ENCODE measurements at places on chromosomes 16 and 17.
A peak's percentile ranks its signal among the peaks of the same experiment; 100 is the strongest.

DNA sequence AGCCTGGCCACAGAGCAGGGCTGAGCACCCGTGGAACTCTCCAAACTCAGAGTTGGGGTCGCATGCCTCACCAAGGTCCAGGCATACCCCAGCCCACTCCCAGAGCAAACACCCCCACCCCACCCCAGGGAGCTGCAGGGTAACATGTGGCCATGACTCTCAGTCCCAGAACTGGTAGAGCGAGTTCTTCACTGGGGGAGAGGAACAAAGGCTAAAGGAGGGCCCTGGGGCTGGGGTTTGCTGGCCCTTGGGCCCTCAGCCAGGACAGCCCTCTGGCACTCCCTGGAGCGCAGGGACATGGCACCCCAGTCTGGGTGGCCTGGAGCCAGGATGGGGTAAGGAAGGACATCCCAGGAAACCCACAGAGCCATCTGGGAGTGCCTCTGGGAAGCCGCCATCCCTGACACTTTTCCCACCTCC lies 4.2 kb downstream of the HID1 start:
- no peak for DNase-seq

GRCh38 chr17:81460856-81461460 lies 51.6 kb downstream of the ACTG1 start:
- no peak for DNase-seq

DNA sequence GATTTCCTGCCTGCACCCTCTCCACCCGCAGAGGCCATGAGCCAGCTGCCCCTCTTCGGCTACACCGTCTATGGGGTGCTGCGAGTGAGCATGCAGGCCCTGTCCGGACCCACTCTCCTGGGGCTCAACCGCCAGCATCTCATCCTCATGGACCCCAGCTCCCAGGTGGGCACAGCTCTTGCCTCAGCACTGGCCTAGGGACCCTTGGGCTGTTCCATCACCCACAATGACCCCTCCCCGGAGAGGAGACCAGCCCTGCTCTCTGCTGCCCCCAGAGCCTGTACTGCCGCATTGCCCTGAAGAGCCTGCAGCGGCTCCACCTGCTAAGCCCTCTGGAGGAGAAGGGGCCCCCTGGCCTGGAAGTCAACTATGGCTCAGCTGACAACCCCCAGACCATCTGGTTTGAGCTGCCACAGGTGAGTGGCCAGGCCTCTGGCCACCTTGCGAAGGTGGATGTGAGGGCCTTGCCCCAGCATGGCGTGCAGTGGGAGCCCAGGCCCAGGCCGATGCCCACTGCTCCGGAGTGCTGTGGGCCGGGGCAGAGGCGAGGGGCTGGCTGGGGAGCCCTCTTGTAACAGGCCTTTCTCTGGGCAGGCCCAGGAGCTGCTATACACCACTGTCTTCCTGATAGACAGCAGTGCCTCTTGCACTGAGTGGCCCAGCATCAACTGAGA lies 7.3 kb upstream of the SMIM5 start:
- peak; percentile 86 for DNase-seq

GRCh38 chr17:17528696-17529652 lies 32.8 kb upstream of the RASD1 start:
- DNase-seq, result no peak

- DNase-seq, result no peak
Observed at GRCh38 chr17:49728425-49728824, 20.7 kb upstream of the SLC35B1 start.

DNA sequence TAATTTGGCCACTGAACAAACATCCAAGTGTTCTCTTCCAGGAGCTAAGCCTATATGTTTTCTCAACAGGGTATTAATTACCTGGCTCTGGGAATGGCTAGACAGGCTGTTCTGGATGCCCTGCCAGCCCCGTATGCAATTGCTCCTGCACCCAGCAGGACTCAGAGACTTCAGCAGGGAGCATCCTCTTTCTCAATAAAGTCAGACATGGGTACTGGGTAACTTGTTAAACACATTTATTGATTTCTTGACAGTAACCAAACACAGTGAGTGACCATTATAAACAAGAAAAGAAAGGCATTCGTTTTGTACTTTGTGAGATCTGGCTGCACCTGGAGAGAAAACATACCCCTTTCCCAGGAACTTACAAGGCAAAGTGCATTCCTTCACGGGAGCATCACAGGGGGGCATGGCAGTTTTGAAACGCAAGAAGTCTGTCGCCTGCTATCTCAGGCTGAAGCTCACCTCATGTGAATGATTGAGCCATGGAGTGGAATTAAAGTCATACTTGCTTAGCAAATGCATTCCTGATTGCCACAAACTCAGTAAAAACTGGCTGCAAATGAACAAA lies 369.8 kb downstream of the UTP18 start:
- peak; percentile 25 for DNase-seq

GRCh38 chr17:39981207-39981741 lies 667 bp downstream of the PSMD3 start:
- no peak for DNase-seq

- DNase-seq, result peak; percentile 78
Observed at GRCh38 chr16:81006211-81006812, 373 bp downstream of the CMC2 start.

DNA sequence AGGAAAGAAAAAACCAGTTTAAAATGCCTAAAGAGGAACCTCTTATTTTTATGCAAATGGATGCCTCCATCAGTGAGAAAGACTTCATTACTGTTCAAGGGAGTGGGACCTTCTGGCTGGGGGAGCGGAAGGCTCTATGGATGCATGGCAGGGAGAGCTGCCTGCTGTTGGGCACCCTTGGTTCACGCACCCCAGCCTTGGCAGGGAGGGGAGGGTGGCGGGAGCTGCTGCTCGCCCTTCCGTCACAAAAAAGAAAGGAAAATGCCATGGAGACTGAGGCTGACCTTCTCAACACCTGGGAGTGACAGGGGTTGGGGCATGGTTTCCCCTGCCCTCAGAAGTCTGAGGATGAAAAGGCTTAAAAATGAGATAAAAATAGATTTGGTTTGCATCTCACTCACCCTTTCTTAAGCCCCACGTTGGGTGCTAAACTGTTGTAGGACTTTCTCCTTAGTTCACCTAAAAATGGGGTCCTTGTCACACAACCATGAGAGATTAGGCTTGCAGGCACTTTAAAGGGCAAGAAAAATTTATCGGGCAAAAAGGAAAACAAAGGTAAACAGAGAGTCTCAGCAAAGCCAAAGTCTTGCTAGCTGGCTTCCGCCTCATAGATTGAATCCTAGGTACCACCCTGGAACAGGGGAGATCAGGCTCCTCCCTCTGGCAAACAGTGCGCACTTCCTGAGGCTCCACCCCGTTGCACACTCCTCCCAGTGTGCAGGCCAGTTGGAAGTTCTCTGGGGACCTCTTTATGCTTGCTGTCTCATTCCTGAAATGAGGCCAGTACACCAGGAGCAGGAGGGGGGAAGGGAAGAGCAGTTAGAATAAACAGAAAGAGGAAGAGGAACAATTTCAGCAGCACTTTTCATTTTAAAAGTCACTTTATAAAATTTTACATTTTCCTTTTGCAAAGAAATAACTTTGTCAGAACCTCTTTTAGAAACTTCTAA lies 31.6 kb downstream of the PHKB start:
- DNase-seq, result no peak

GRCh38 chr17:15966183-15966878 lies 21.4 kb downstream of the ADORA2B start:
- DNase-seq, result peak; percentile 93

GRCh38 chr17:65359016-65359415 lies 202.4 kb downstream of the AXIN2 start:
- DNase-seq, result peak; percentile 97

GRCh38 chr17:1558401-1558800 lies 4.2 kb downstream of the PITPNA start:
- DNase-seq, result no peak

- DNase-seq, result no peak
Observed at GRCh38 chr17:73623247-73623646, 21.0 kb downstream of the SDK2 start.

GRCh38 chr16:81923296-81923695 lies 88.0 kb downstream of the SDR42E1 start:
- peak; percentile 37 for DNase-seq

GRCh38 chr17:36863131-36863530 lies 74.1 kb upstream of the LHX1 start:
- DNase-seq, result no peak

DNA sequence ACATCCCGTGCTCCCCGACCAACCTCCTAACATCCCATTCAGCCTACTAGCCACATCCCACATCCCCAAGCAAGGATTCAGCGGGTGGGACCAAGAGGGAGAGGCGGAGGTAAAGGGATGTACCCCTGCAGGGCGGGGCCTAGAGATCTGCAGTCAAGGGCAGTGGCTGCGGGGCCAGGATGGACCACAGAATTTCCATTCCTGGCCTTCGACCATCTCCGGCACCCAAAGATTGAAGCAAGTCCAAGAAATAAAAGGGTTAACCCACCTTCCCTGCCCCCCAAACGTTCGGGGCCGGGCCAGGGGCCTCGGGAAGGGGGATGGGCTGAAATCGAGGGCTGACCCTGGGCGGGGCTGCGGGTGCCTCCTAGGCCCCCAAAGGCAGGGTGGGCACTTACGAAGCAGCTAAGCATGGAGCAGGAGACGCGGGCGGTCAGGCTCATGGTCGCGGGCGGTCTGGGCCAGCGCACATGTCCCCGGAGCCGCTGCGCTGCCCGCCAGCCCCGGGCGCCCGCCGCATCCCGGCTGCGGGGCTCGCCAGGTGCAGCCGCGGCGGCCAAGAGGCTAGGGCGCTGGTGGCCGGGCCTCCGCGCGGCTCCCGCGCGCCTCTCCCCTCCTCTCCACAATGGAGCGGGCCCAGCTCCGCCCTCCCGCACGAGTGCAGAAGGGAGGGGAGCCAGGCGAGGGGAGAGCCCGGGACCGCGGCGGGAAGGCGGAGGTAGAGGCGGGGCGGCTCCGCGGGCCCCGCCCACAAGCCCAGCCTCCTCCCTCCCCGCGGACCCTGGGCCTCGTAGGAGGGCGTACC lies at the start of gene MTMR4:
Gene MTMR4, minus strand, starts transcription at position 674 of the 805 bp plus-strand sequence. Its CDS starts 231 bp downstream, at position 443.
- peak; percentile 96 for DNase-seq

- DNase-seq, result no peak
Observed at GRCh38 chr16:1965396-1966001, 873 bp upstream of the RPS2 start.

DNA sequence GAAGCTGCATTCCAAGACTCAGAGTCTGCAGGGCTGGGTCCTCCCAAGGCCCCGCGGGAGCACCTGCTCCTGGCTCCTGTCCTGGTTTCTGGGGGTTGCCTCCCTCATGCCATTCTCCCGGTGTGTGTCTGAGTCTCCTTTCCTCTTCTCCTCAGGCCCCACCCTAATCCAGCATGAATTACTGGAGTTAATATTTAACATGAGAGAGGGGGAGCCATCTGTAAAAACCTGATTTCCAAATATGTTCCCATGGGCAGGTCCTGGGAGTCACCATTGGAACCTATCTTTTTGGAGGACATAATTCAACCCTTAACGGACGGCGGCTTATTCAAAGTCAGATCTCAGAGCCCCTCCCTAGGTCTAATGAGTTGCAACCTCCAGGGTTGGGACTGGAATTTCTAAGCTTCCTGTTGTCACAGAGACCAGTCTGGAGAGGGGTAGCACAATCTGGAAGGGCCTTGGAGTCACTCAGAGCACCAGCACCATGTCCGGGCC lies 5.4 kb downstream of the C17orf99 start:
- DNase-seq, result peak; percentile 93

DNA sequence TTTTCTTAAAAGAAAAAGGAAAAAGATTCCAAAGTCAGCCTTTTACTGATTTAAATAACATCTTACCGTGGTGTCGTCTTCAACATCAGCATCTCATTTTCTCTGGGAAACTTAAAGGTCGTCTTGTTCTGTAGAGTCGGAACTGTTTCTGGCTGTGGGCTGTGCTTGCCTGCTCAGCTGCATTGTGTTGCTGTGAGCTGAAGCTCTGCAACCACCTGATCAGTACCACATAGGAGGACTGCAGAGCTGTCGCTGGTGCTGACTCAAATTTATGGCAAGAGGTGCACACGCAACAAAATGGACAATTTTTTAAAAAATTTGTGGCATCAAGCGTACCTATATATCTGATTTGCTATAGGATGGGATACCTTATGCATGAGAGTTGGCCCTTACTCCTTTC lies at the start of gene OMG:
Gene OMG, minus strand, starts transcription at position 150 of the 400 bp plus-strand sequence. CDS start 908 bp downstream, outside the sequence.
- no peak for DNase-seq

GRCh38 chr17:58615768-58616659 lies 75.8 kb downstream of the TEX14 start:
- DNase-seq, result no peak

GRCh38 chr16:55824473-55825000 lies 8.4 kb downstream of the CES1 start:
- DNase-seq, result no peak

- DNase-seq, result peak; percentile 77
Observed at GRCh38 chr17:2215616-2216364, 87.8 kb downstream of the SMG6 start.

- DNase-seq, result peak; percentile 76
Observed at GRCh38 chr16:87653234-87653633, 50.9 kb downstream of the JPH3 start.

DNA sequence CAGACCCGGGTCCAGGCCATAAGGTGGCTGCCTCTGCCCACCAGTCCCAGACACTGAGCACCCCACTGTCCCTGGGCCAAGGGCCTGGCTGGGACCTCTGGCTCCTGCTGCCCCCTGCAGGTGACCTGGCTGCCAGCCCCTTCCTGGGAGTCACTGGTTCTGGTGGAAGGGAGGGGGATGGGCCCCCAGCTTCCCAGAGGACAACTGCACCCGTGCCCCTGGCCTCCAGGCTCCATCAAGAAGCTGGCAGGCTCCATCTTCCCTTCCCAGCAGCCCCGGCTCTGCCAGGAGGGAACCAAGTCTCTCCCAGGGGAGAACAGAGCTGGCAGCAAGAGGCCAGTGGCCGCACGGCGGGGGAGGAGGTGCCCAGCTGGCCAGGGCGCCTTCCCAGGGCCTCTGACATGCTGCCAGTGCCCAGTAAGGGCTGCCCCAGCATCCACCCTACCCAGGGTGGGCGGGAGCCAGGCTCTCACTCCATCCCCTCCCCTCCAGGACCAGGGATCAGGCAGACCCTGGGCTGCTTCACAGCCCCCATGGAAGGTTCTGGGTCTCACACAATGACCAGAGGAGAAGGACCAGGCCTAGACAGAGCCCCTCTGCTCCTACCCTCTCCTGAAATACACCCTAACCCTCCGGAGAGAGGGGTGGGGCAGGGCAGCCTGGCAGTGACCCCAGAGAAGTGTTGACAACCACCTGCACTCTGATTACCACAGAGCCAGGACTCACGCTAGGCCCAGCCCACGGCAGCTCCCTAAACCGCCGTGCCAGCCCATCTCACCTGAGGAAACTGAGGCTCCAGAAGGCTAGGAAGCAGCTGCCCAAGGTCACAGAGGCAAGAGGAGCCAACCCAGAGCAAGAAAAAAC lies 3.6 kb downstream of the CLUH start:
- peak; percentile 85 for DNase-seq

DNA sequence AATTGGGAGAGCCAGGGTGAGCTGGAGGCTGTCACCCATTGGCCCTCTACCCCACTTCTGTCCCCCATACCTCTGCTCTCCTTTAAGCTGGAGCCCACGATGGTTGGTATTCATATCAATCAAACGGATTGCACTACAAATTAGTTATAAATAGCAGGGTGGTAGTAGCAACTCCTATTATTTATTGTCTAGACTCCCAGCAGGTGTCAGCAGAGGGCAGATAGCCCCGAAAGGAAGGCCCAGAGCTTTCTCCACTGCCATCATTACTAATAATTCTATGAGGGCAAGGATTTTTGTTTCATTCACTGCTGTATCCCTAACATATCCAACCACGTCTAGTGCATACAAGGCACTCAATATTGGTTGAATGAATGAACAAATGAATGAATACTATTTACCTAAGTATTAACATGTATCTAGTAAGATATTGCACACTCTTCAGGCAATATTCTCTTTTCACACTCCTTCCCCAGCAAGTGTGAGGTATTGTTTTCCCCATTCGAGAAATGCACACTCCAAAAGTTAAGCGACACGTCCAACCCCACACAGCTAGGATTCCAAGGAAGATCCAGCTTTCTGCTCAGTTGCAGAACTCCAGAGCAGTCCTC lies 6.3 kb downstream of the C17orf50 start:
- peak; percentile 56 for DNase-seq

- DNase-seq, result no peak
Observed at GRCh38 chr16:79217375-79218011, 383.0 kb downstream of the MAF start.

All from islet precursor cell (in vitro differentiated cells).